Activated T-helper 2 cell treated with anti-CD3 and anti-CD28 coated beads, Interferon-gamma antibody, Interleukin-2, Interleukin-4, amounts not matched to agents 10 μg/mL and 5 μg/mL and 100 μg/mL, durations not matched to agents 14 hours and 24 hours and 36 hours (primary cell): ENCODE measurements at places on chromosomes 4 and X. TPM values are rescaled to one million over a fixed set of nuclear protein-coding genes. Genes with fewer than 3 reads are reported as not detected.

The PRPS2 gene
- 91.8 and 96.5 TPM in 2 replicates for total RNA-seq

The TLR10 gene
- total RNA-seq = not detected in 2 replicates

DNA sequence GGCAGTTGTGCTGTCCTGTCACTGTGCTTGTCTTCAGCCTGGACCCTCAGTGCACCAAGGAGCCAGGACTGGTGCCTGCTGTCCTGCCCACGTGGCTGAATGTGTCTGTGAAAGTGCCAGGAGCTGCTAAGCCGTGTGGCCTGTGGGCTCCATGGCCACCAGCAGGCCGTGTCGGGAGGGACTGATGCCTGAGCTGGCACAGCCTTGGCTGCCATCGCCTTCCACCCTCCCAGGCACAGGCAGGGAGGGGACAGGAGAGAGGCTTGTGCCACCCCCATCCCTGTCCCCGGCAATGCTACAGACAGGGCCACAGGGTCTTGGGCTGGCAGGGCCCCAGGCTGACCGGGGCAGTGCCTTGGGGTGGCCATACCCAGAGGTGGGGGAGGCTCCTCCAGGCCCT is 24.8 kb downstream of the DOK7 start:
- no peaks in the 10 kb centered on the region for H3K36me3 ChIP-seq
- peaks cover 26% of the 10 kb centered on the region for H3K27me3 ChIP-seq
- H3K4me1 ChIP-seq = no peaks in the 10 kb centered on the region
- no peak for DNase-seq
- no peak overlapping the region for H3K27ac ChIP-seq
- no peak overlapping the region for H3K4me3 ChIP-seq

DNA sequence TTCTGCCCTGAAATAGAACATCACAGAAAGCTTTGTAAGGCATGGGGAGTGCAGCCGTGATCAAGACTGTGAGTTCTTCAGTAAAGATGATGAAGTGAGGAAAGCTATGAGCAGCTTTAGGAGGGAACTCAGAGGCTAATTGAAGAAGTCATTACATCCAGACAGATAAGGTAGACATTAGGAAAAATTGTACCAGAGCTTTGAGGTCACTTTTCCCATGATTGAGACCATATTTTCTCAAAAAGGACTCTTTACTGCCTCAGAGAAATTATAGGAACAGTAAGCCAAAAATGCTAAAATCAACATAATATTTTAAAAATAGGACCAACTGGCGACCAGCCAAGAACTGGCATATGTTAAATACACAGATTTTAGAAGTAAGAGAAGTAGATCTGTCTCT is 11.2 kb downstream of the CHST7 start:
- no peaks in the 10 kb centered on the region for H3K27me3 ChIP-seq
- H3K4me1 ChIP-seq = peaks cover 21% of the 10 kb centered on the region
- H3K27ac ChIP-seq = no peak overlapping the region
- H3K36me3 ChIP-seq = peaks cover 17% of the 10 kb centered on the region
- H3K4me3 ChIP-seq = no peak overlapping the region

- no peaks in the 10 kb centered on the region for H3K36me3 ChIP-seq
- H3K27me3 ChIP-seq = peaks cover 32% of the 10 kb centered on the region
- H3K4me3 ChIP-seq = peak overlapping the region; percentile 91
Measured at GRCh38 chr4:140150886-140151698, 2.9 kb downstream of the MAML3 start.

DNA sequence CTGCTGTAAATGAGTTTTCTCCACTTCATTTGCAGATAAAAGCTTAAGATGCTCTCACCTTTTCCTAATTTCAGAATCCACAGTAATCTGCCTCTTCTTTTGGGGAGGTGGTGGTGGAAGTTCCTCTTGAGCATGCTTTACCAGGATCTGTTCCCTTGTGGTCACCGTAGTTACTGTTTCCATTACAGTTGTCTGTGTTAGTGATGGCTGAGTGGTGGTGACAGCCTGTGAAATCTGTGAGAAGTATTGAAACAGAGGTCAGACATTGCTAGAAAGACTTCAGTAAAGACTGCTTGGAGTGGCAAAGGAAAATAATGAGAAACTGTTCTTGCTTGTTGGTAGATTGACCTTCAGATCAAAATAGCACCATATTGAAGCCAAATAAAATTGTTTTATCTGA is 666.2 kb downstream of the DMD start:
- H3K36me3 ChIP-seq = no peaks in the 10 kb centered on the region
- no peak overlapping the region for H3K27ac ChIP-seq
- H3K27me3 ChIP-seq = no peaks in the 10 kb centered on the region
- no peak overlapping the region for H3K4me3 ChIP-seq
- H3K4me1 ChIP-seq = no peaks in the 10 kb centered on the region
- DNase-seq = no peak

DNA sequence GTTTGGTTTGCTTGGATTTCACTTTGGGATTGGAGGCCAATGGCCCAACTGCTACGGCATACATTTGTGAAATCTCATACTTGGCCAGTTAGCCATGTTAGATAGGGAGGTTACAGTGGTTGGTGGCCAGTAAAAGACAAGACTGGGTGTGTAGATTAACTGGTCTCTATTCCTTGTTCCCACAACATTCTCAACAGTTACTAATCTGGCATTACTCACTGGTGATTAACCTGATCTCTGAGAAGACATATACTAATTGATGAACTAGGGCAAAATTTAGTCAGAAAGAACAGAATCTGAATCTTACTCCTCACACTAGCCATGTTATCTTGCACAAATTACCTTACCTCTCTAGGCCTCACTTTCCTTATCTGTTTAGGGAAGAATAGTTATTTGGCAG is 33.4 kb downstream of the GATB start:
- H3K4me1 ChIP-seq = peaks cover 3% of the 10 kb centered on the region
- DNase-seq = no peak
- no peak overlapping the region for H3K4me3 ChIP-seq
- no peak overlapping the region for H3K27ac ChIP-seq
- no peaks in the 10 kb centered on the region for H3K36me3 ChIP-seq

GRCh38 chrX:147779173-147779572 is 132.5 kb upstream of the FMR1 start:
- H3K36me3 ChIP-seq = no peaks in the 10 kb centered on the region
- no peak overlapping the region for H3K27ac ChIP-seq
- H3K27me3 ChIP-seq = peaks cover 2% of the 10 kb centered on the region

DNA sequence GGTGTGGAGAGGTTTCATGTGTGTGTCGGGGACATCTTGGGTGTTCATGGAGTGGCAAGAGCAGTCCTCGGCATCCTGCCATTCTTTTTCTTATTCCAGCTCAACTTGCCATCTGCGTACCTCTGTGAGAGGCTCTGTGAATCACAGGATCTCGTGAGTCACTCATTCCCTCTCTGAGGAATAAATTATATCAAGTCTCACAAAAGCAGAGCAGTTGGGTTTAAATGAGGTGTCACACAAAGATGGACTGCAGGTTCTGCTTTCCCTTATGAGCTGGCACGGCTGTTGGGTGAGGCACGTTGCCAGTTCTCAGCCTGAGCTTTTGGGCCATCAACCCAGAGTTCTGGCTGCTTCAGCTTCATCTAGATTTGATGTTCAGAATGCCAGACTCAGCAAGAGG is 6.8 kb upstream of the OCIAD2 start:
- H3K27me3 ChIP-seq = peaks cover 9% of the 10 kb centered on the region
- peaks cover 5% of the 10 kb centered on the region for H3K4me1 ChIP-seq
- no peaks in the 10 kb centered on the region for H3K36me3 ChIP-seq
- H3K27ac ChIP-seq = no peak overlapping the region
- no peak for DNase-seq

- no peaks in the 10 kb centered on the region for H3K36me3 ChIP-seq
- no peak for DNase-seq
- H3K27ac ChIP-seq = no peak overlapping the region
Measured at GRCh38 chr4:67035986-67036385, 509.3 kb downstream of the CENPC start.

- H3K27me3 ChIP-seq = no peaks in the 10 kb centered on the region
- no peak overlapping the region for H3K4me3 ChIP-seq
- H3K4me1 ChIP-seq = no peaks in the 10 kb centered on the region
- H3K27ac ChIP-seq = no peak overlapping the region
Measured at GRCh38 chrX:133661962-133662839, 246.9 kb upstream of the GPC4 start.

GRCh38 chrX:129581904-129582303 is 41.8 kb downstream of the OCRL start:
- H3K4me3 ChIP-seq = no peak overlapping the region
- H3K4me1 ChIP-seq = no peaks in the 10 kb centered on the region
- no peak overlapping the region for H3K27ac ChIP-seq
- H3K27me3 ChIP-seq = no peaks in the 10 kb centered on the region
- DNase-seq = no peak
